ENCODE measurements at places on chromosomes 1 and 21.

- no peak for DNase-seq
Observed at GRCh38 chr1:94239796-94240195, 2.4 kb upstream of the ARHGAP29 start.

- peak; percentile 1 for DNase-seq
Observed at GRCh38 chr1:53549781-53550180, 90.6 kb downstream of the DMRTB1 start.

DNA sequence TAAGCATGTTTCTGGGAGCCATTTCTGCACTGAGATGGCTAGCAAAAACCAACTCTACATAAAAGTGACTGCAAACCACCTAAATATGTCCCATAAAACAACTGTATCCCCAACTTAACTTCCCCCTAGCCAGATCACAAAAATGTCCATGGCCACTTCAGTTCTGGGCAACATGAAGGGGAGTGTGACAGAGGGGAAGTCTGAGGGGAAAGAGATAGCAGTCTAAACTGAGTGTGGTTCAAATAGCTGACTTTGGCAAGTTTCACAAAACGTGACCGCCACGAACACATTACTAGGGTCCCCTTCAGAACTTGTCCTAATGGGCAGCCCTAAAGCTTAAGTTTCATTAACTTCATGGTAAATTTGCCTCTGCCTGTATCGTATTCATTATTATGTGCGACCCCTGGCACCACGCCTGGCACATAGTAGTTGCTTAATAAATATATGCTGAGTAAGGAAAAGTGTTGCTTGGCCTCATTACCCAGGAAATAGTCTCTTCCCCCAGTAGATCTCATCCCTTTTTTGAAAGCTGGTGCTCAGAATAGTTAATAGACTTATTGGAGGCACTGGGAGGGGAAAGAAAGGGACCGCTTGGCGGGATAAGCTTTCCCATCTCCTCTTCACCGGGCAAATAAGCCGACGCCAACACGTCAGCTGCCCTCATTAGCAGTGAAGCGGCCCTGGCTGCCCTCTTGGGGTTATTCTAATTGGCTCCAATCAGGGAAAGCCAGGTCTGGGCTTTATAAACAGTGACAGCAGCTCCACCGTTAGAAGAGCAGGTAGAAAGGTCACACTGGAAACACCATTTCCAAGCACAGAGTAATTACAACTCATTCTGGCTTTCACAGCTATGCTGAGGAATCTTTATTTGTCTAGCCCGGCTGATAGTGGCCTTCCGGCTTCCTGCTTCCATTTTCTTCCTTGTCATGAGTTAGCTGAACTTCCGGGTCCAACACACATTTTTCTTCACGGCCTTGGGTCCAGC, 122.1 kb downstream of the LRIG2 start:
- DNase-seq, result no peak

DNA sequence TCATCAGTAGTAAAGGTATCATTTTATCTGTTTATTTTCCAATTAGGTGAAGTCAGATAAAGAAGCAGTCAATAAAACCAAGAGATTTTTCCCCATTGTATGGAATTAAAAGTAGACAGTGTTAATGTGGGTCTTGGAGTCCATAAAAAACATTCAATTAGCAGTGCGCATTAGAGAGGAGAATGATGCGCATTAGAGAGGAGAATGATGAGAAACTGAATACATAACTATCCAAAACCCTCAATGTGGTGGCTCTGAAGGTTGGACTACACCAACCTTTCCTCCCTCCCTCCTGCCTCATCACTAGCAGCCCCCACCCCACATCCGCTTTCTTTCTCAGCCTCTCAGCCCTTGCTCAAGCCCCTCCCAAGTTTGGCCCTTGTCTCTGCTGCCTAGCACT, 99.5 kb downstream of the DAB1 start:
- DNase-seq, result no peak

DNA sequence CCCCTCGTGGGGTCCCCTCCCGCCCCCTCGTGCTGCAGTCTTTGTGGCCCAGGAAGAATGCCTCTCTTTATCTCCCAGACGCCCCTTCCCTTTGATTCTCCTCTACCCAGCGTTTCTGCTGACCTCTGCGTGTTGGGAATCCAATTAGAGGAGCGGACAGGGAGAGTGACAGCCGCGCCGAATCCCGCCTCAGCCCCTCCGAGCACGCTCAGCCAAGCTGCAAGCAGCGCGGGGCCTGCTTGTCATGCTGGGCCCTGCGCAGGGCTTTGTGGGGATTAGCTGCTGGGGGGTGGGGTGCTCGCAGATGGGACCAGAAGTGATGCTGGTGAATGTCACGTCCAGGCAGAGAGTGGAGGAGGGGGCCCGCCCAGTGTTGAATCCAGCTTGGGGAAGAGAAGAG, 91.1 kb downstream of the EPHB2 start:
- no peak for DNase-seq

- no peak for DNase-seq
Observed at GRCh38 chr1:197696372-197696771, 78.9 kb downstream of the DENND1B start.

- no peak for DNase-seq
Observed at GRCh38 chr1:163399001-163399400, 77.2 kb downstream of the NUF2 start.

- no peak for DNase-seq
Observed at GRCh38 chr1:10788592-10789006, 7.8 kb downstream of the CASZ1 start.

GRCh38 chr21:37582590-37582989, 216.0 kb downstream of the DYRK1A start:
- peak; percentile 53 for DNase-seq

- no peak for DNase-seq
Observed at GRCh38 chr1:111253876-111254275, 26.4 kb downstream of the CHI3L2 start.

DNA sequence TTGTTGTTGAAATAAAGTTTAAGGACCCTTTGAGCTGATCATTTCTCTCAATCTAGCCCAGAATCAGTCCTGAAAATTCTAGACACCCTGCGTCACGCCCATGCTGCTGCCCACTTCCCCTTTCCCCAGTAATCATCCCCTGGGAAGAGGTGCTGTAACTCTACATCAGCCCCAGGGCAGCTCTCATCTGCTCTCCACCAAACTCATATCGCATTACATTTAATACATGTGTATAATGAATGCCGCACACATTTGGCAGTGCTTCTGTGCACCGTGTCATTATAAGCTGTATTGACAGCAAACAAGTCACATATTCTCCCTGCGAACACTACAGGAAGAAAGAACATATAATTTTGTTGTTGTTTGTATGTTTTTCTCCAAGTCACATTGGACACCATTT, 539.7 kb upstream of the DAB1 start:
- no peak for DNase-seq

DNA sequence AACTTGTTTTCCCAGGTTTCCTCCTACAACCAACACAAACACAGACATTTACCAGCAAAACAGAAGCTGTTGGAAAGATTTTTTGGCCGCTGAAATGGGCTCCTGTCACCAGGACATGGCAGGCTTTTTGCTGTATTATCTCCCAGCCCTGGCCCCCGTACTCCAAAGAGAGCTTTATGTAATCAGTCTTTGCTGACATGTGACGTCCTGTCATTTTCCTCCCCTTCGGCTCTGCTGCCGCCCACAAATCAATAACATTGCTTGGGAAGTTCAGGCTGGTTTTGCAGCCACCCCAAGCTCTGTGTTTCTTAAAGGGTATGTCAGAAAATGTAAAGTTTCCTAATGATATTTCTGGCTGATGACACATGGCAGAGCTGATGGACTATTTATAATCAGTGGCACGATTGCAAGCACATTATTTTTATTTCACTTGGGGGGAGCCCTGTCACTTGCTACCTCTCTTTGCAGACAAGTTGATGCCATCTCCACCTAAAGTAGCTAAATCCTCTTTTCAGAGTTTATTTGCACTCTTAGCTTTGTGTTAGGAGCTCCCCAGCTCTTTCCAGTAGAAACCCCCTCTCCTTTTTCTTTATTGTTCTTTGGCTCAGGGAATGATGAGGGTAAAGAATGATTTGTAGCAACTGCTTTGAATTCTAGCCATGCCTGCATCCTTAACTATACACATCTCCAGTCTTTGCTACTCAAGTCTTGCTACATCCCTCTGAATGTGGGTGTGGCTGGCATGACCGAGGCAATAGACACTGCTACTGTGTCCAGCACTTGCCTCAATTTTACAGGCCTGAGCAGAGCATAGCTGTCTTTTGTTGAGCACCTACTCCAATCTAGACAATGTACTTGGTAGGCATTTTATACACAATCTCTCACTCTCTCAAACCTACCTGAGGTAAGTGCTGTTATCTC, 67.3 kb downstream of the ELAVL4 start:
- no peak for DNase-seq

DNA sequence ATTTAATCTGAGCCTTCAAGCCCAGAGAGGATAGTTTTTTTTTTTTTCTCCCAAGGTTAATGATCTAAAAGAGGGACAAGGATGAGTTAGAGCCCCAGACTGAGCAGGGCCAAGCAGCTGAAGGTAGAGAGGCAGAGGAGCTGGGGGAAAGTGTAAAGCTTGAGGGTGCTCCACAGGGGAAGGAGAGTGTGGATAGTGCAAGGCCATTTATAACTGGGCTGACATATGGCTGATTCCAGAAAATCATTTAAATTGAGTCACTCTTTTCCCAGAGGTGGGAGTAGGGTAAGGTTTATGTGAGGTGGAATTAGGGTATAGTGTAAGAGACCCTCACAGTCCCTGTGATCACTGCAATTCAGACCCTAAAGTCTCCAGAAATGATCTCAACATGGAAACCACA, 55.8 kb downstream of the BEND5 start:
- no peak for DNase-seq

- no peak for DNase-seq
Observed at GRCh38 chr1:11518791-11519628, 40.1 kb downstream of the DISP3 start.

GRCh38 chr1:220843481-220844011, 35.7 kb upstream of the HLX start:
- DNase-seq, result no peak

Measured in HAP-1 (cell line).